ENCODE measurements at places on chromosomes 3 and 15. TPM values are rescaled to one million over a fixed set of nuclear protein-coding genes. Genes with fewer than 3 reads are reported as not detected.

CAND2 gene
- 10.8 TPM for polyA plus RNA-seq

- no peak for DNase-seq
Observed at GRCh38 chr15:63896336-63897115, 62.8 kb upstream of the HERC1 start.

DNA sequence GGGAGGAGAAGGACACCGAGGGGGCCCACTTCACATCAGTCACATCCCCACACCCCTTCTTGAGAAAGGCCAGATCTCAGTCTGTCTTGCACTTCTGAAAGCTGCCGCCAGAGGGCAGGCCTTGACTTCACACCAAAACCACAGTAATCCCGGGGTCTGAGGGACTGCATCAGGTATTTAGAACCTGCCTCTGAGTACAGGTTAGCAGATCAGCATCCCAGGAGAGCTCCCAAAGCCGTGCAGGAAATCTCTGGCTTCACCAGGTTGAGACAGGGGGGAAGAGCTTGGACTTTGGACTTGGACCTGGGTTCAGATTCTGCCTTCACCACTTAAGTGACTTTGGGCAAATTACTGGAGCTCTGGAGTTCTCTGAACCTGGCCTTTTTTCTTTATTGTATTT, 50.3 kb downstream of the LHFPL4 start:
- DNase-seq, result no peak

- DNase-seq, result no peak
Observed at GRCh38 chr15:68277131-68277602, 378 bp upstream of the FEM1B start.

RAD18 gene
- 2.8 TPM for polyA plus RNA-seq

GRCh38 chr3:30630238-30631030, 24.0 kb downstream of the TGFBR2 start:
- no peak for DNase-seq

LCMT2 gene
- polyA plus RNA-seq, result 5.5 TPM

NANOGP8 gene
- polyA plus RNA-seq, result not detected

CXCR6 gene
- 1.6 TPM for polyA plus RNA-seq

GRCh38 chr3:179247289-179248015, 3.5 kb downstream of the KCNMB3 start:
- no peak for DNase-seq

SLC9C1 gene
- not detected for polyA plus RNA-seq

- DNase-seq, result no peak
Observed at GRCh38 chr15:43930556-43930955, 103.8 kb downstream of the WDR76 start.

- DNase-seq, result no peak
Observed at GRCh38 chr3:98902351-98902740, 851 bp upstream of the DCBLD2 start.

DNA sequence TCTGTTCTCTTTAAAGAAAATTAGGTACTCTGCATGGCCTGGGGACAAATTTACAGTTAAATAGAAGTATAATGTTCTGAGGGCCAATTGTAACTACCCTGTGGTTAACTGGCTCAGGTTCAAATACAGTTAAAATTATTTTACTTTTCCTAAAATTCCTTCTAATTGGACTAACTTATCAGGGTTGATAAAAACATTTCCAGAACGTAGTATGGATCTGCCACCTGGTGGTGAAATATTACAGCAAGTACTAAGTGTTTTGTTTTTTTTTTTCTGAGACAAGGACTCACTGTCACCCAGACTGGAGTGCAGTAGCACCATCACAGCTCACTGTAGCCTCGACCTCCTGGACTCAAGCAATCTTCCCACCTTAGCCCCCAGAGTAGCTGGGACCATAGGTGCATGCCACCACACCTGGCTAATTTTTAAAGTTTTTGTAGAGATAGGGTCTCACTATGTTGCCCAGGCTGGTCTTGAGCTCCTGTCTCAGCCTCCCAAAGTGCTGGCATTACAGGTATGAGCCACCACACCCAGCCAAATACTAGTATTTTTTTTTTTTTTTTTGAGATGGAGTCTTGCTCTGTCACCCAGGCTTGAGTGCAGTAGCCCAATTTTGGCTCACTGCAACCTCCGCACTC, 29.2 kb downstream of the NEO1 start:
- DNase-seq, result peak; percentile 39

GRCh38 chr3:113265231-113265630, 53.9 kb downstream of the BOC start:
- DNase-seq, result no peak

TIMP4 gene
- polyA plus RNA-seq, result 25.1 TPM

DNA sequence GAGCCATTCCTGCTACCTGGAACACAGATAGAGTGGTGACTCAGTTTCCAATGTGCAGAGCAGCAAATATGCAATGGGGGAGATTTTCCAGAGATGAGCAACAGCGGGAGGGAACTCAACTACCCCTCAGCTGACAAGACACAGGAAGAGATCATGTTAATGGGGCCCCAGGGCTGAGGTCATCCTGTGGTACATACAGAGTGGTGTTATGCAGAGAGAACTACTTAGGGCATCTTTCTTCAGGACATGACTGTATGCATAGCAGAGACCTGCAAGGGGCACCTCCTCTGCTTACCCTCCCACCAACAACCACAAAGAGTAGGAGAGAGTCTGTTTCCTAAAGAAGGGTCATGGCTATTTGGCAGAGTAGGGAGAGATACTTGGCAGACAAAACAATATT, 6.8 kb upstream of the TBC1D5 start:
- DNase-seq, result no peak

GOLGA8S gene
- 0.03 TPM for polyA plus RNA-seq

Measured in urinary bladder (tissue), 4 donors.